Stimulated activated CD8-positive, alpha-beta memory T cell treated with anti-CD3 and anti-CD28 coated beads, Interleukin-7, amount 100 ng/mL, for 4 hours (primary cell): ENCODE measurements at places on chromosomes 7 and 10.

- no peak for DNase-seq
Observed at GRCh38 chr7:145624618-145625017, 492.0 kb upstream of the CNTNAP2 start.

DNA sequence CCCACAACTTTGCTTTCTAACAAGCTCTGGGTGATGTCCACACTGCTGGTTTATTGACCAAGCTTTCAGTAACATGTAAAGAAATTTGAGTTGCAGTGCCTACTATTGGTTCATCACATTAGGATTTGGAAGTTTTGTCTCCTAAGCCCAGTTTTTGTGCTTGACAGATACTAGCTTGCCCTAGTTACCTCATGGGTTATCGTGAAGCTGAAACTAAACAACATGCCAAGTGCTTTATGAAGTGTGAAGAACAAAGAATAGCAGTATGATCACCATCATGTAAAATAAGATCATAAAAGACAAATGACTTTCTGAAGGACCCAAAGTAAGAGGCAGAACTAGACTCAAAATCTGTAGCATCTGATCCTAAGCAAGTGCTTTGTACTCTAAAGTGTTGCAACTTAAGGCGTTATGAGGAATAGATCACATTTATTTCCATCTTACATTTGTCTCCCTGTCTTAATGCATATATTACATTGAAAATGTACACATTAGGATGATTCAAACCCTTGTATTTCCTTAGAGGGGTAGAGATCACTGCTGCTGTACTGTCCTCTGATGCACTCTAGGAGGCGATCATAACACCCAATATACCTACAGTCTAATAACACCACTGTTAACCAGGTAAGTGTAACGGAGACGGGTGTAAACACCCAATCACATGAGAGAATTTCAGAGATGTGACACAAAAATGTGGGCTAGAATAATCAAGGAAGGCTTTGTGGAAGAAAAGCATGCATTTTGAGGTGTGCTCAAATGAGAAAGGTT lies 71.3 kb downstream of the NRCAM start:
- no peak for DNase-seq

DNA sequence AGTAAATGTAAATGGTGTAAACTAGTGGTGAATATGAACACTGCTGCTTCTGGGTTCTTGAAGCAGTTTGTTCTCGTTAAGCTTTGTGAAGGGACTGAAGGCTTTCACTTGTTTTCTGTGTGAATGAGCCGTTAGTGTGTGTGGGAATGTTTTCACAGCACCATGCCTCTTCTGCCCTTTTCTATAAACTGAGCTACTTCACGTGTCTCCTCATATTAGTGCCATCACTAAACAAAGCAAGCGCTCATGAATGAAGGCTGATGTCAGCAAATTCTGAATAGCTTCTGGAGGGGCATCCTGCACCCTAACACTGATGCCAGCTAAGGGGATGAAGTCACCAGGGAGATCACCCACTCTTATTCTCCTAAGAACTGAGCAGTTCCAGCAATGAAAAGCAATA lies 205.6 kb upstream of the ETV1 start:
- DNase-seq, result no peak

DNA sequence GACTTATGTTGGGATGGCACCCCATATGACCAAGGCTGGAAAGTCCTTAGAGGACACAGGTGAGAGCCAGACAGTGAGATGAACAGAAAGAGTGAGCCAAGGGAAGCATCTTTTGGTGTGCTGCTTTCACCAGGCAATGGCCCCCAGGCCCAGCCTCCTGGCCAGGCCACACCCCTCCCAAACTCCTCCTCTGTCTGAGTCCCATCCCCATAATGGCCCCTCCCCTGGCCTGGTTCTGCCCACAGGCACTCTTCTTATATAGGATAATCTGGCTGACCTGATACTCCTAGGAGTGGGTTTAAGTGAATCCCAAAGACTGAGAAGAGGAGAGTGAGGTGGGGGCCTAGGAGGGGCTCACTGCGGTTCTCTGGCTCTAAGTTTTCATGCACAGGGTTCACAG lies 252.5 kb downstream of the RPS24 start:
- no peak for DNase-seq

DNA sequence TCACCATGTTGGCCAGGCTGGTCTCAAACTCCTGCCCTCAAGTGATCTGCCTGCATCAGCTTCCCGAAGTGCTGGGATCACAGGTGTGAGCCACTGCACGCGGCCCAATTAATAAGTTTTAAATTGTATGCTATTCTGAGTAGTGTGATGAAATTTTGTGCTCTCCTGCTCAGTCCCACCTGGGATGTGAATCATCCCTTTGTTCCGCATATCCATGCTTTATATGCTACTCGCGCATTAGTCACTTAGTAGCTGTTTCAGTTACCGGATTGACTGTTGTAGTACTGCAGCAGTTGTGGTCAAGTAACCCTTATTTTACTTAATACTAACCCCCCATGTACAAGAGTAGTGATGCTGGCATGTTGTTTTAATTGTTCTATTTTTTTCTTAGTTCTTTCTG lies 47.3 kb upstream of the OIT3 start:
- DNase-seq, result no peak
